ENCODE measurements at places on chromosomes 4 and X.
A peak's percentile ranks its signal among the peaks of the same experiment; 100 is the strongest.

- no peak for DNase-seq
- no peaks in the 10 kb centered on the region for H3K4me1 ChIP-seq
- no peak overlapping the region for H3K4me3 ChIP-seq
- no peaks in the 10 kb centered on the region for H3K36me3 ChIP-seq
- no peaks in the 10 kb centered on the region for H3K27me3 ChIP-seq
Observed at GRCh38 chr4:97656044-97656720, 487.1 kb downstream of the STPG2 start.

GRCh38 chr4:76957004-76957738 is 7.6 kb downstream of the SEPTIN11 start:
- peaks cover 43% of the 10 kb centered on the region for H3K4me1 ChIP-seq
- no peak for DNase-seq
- H3K27ac ChIP-seq = no peak overlapping the region
- H3K27me3 ChIP-seq = no peaks in the 10 kb centered on the region

- H3K4me3 ChIP-seq = no peak overlapping the region
- H3K4me1 ChIP-seq = peaks cover 32% of the 10 kb centered on the region
- peaks cover 17% of the 10 kb centered on the region for H3K36me3 ChIP-seq
- peak overlapping the region; percentile 66 for H3K27ac ChIP-seq
Observed at GRCh38 chr4:2288051-2288541, 26.2 kb upstream of the MXD4 start.

- DNase-seq = no peak
- no peaks in the 10 kb centered on the region for H3K36me3 ChIP-seq
- H3K27ac ChIP-seq = no peak overlapping the region
Observed at GRCh38 chrX:148314876-148315275, 185.5 kb upstream of the AFF2 start.

DNA sequence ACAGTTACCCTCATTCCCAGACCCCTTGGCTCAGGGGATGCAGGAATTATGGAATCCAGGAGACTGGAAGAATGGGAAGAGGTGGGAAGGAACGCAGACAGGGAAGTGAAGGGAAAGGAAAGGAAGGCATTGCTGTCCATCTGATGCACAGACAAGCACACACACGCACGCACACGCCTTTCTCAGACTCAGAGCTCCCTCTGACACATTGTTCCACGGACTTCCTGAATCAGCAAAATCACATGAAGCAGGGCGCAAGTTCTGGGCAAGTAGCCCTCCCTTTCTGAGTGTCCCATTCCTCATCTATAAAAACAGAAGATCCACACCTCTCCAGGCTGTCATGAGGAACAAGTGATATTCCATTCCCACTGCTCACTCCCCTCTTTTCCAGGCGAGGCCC is 13.2 kb downstream of the IQSEC2 start:
- DNase-seq = no peak
- H3K4me3 ChIP-seq = no peak overlapping the region
- no peak overlapping the region for H3K27ac ChIP-seq
- peaks cover 14% of the 10 kb centered on the region for H3K4me1 ChIP-seq
- H3K36me3 ChIP-seq = no peaks in the 10 kb centered on the region

GRCh38 chr4:3582091-3582475 is 49.9 kb upstream of the LRPAP1 start:
- no peaks in the 10 kb centered on the region for H3K36me3 ChIP-seq
- no peak overlapping the region for H3K27ac ChIP-seq
- no peak overlapping the region for H3K4me3 ChIP-seq
- H3K4me1 ChIP-seq = peaks cover 3% of the 10 kb centered on the region

- H3K4me3 ChIP-seq = no peak overlapping the region
- H3K27ac ChIP-seq = no peak overlapping the region
- no peaks in the 10 kb centered on the region for H3K36me3 ChIP-seq
- H3K27me3 ChIP-seq = no peaks in the 10 kb centered on the region
- H3K4me1 ChIP-seq = no peaks in the 10 kb centered on the region
Observed at GRCh38 chrX:120653000-120653399, 23.1 kb upstream of the C1GALT1C1 start.

- no peak overlapping the region for H3K27ac ChIP-seq
- no peaks in the 10 kb centered on the region for H3K36me3 ChIP-seq
- H3K27me3 ChIP-seq = no peaks in the 10 kb centered on the region
- DNase-seq = no peak
Observed at GRCh38 chr4:161906836-161907589, 256.8 kb downstream of the FSTL5 start.

DNA sequence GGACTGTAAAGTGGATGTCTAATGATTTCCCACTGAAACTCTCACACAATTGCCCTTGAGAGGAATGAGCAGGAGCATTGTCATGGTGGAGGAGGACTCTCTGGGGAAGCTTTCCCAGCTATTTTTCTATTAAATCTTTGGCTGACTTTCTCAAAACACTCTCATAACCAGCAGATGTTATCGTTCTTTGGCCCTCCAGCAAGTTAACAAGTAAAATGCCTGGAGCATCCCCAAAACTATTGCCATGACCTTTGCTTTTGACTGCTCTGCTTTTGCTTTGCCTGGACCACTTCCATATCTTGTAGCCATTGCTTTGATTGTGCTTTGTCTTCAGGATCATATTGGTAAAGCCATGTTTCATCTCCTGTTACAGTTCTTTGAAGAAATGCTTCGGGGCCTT is 120.2 kb upstream of the PDE5A start:
- H3K27me3 ChIP-seq = no peaks in the 10 kb centered on the region
- no peak overlapping the region for H3K27ac ChIP-seq
- no peaks in the 10 kb centered on the region for H3K4me1 ChIP-seq
- H3K4me3 ChIP-seq = no peak overlapping the region
- H3K36me3 ChIP-seq = no peaks in the 10 kb centered on the region

- peaks cover 1% of the 10 kb centered on the region for H3K27me3 ChIP-seq
- no peak overlapping the region for H3K27ac ChIP-seq
- no peak overlapping the region for H3K4me3 ChIP-seq
- no peaks in the 10 kb centered on the region for H3K36me3 ChIP-seq
Observed at GRCh38 chr4:6804082-6804752, 21.7 kb downstream of the KIAA0232 start.

- no peaks in the 10 kb centered on the region for H3K27me3 ChIP-seq
- H3K27ac ChIP-seq = no peak overlapping the region
- H3K4me3 ChIP-seq = no peak overlapping the region
- no peaks in the 10 kb centered on the region for H3K4me1 ChIP-seq
- H3K36me3 ChIP-seq = peaks cover 5% of the 10 kb centered on the region
- DNase-seq = no peak
Observed at GRCh38 chrX:120446498-120446897, 22.6 kb downstream of the LAMP2 start.

DNA sequence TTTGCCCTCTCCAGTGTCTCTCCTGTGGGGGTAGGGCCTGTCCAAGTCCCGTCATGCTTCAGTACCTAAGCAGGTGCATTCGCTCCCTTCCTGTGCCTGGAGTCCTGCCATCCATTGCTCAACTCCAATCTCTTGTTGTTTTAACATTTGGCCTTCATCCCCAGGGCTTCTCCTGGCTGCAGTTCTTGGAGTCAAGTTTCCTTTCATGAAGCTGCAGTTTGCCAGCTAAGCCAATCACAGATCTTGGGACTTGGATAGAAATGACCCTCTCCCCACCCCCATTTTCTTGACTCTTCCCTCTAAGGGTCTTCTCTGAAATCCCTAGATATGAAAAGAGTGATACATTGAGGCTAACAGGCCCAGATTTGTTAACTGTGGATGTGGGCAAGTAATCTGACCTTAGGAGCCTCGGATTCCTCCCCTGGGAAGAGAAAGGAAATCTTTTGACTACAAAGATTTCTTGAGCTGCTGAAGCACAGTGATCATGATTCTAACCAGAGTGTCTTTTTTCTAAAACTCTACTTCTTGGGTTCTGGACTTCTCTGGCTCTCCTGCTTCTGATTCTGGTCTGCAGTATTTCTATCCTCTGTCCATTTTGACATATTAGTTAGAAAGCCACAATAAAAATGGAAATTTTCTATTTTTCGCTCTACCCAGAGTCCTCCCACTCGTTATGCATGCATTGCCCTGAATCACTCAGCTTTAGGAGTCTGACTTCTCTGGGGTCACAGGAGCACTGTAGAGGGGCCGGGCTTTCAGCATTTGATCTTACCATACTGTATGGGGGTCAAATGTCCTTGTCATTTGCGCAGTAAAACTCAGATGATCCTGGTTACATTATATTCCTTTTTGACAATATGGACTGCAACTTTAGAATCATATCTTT is 61.0 kb downstream of the CHRNA9 start:
- peaks cover under 1% of the 10 kb centered on the region for H3K27me3 ChIP-seq
- no peaks in the 10 kb centered on the region for H3K36me3 ChIP-seq
- no peak overlapping the region for H3K27ac ChIP-seq

DNA sequence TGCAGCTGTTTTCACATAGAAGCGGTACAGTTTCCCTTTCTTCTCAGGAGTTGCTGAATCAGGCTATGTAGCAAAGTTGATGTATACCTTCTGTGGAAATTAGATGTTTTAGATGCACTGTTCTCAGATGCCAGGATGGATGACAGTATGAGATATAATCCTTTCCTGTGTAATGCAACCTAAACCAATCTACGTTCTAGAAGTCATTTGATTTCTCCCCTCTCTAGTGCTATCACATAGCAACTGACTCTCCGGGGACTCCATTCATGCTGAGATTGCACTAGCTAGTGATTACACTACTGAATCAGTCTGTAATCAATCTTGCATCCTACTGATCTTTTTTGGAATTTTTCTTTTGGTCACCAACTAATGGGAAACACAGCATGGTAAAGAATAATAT is 1881.7 kb downstream of the PCDH7 start:
- no peak overlapping the region for H3K27ac ChIP-seq
- H3K4me3 ChIP-seq = no peak overlapping the region
- no peak for DNase-seq
- no peaks in the 10 kb centered on the region for H3K27me3 ChIP-seq
- no peaks in the 10 kb centered on the region for H3K36me3 ChIP-seq
- no peaks in the 10 kb centered on the region for H3K4me1 ChIP-seq

DNA sequence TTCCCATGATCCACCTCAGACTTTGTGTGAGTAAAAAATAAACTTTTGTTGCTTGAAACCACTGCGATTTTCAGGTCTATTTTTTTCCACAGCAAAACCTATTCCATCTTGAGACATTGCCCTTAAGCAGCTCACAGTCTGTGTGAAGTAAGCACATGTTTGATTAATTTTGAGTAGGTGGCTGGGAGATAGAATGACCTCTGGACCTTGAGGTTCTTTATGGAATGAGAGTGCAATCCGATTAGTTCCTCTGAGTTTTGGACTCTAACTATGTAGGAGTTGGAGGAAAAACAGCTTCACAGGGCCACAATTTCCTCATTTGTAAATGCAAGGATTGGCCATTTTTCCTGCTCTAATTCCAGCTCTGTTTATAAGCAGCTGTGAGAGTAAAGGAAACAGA is 234.1 kb upstream of the IGFBP7 start:
- H3K27me3 ChIP-seq = peaks cover 2% of the 10 kb centered on the region
- H3K4me3 ChIP-seq = no peak overlapping the region
- no peak overlapping the region for H3K27ac ChIP-seq
- H3K36me3 ChIP-seq = no peaks in the 10 kb centered on the region
- no peaks in the 10 kb centered on the region for H3K4me1 ChIP-seq

GRCh38 chr4:127782275-127783025 is at the start of gene HSPA4L:
TSS of gene HSPA4L (plus strand) at chr4:127782322. CDS start at chr4:127782551, 229 bp downstream.
- H3K4me3 ChIP-seq = peak within 1 kb of the TSS; percentile 87
- H3K4me1 ChIP-seq = peaks cover 24% of the 10 kb centered on the region
- H3K27me3 ChIP-seq = peaks cover 20% of the 10 kb centered on the region
- peak; percentile 26 for DNase-seq

GRCh38 chr4:140839406-140839805 is 83.2 kb upstream of the TBC1D9 start:
- H3K27me3 ChIP-seq = no peaks in the 10 kb centered on the region
- no peak for DNase-seq
- H3K27ac ChIP-seq = no peak overlapping the region
- H3K4me1 ChIP-seq = no peaks in the 10 kb centered on the region

GRCh38 chrX:72123471-72124185 is 8.1 kb downstream of the RTL5 start:
- H3K4me3 ChIP-seq = peak overlapping the region; percentile 76
- H3K27me3 ChIP-seq = peaks cover 5% of the 10 kb centered on the region
- H3K36me3 ChIP-seq = no peaks in the 10 kb centered on the region
- H3K4me1 ChIP-seq = peaks cover 68% of the 10 kb centered on the region
- H3K27ac ChIP-seq = peak overlapping the region; percentile 77

GRCh38 chrX:47958761-47959342 is 44.9 kb downstream of the ZNF182 start:
- peaks cover 5% of the 10 kb centered on the region for H3K27me3 ChIP-seq
- H3K4me3 ChIP-seq = no peak overlapping the region
- no peaks in the 10 kb centered on the region for H3K4me1 ChIP-seq
- H3K36me3 ChIP-seq = no peaks in the 10 kb centered on the region

GRCh38 chrX:150201841-150202240 is 161.3 kb upstream of the MAMLD1 start:
- H3K36me3 ChIP-seq = no peaks in the 10 kb centered on the region
- H3K27me3 ChIP-seq = peaks cover 1% of the 10 kb centered on the region
- H3K4me1 ChIP-seq = no peaks in the 10 kb centered on the region
- H3K27ac ChIP-seq = no peak overlapping the region
- DNase-seq = no peak

GRCh38 chrX:115624916-115625315 is 63.9 kb downstream of the PLS3 start:
- no peak overlapping the region for H3K4me3 ChIP-seq
- no peaks in the 10 kb centered on the region for H3K4me1 ChIP-seq
- no peak for DNase-seq
- no peaks in the 10 kb centered on the region for H3K27me3 ChIP-seq
- H3K27ac ChIP-seq = no peak overlapping the region

DNA sequence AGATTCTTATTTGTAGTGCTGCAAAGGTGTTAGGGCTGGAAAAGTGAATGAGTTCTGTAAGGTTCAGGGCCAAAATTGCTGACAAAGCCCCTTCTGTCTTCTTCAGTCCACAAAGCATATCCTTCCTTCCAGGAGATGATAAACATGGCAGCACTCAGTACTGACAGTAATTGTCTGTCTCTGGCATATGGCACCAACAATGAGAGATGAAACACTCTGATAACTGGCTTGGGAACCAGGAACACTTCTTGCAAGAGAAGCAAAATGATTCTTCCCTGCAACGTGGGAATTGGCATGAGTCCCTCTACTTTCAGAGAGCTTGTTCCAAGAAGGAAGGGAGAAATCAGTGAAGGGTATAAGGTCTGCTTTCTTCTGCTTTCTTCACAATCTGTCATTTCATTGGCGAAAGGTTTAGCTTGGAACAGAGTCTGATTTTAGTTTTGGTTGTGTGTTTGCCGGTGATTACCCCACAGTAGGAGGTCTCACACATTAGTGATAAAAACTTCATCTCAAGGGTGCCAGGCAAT is 963.3 kb downstream of the NLGN4X start:
- H3K27ac ChIP-seq = no peak overlapping the region
- DNase-seq = no peak
- H3K4me3 ChIP-seq = no peak overlapping the region
- peaks cover 2% of the 10 kb centered on the region for H3K27me3 ChIP-seq
- no peaks in the 10 kb centered on the region for H3K36me3 ChIP-seq
